Fibroblast of upper back skin (primary cell): ENCODE measurements at places on chromosomes 5 and 9.
A peak's percentile ranks its signal among the peaks of the same experiment; 100 is the strongest.

GRCh38 chr9:87119328-87119881 lies 172.1 kb upstream of the GAS1 start:
- DNase-seq = peak; percentile 94

GRCh38 chr9:94110821-94111252 lies 26.6 kb downstream of the PTPDC1 start:
- DNase-seq = peak; percentile 59

DNA sequence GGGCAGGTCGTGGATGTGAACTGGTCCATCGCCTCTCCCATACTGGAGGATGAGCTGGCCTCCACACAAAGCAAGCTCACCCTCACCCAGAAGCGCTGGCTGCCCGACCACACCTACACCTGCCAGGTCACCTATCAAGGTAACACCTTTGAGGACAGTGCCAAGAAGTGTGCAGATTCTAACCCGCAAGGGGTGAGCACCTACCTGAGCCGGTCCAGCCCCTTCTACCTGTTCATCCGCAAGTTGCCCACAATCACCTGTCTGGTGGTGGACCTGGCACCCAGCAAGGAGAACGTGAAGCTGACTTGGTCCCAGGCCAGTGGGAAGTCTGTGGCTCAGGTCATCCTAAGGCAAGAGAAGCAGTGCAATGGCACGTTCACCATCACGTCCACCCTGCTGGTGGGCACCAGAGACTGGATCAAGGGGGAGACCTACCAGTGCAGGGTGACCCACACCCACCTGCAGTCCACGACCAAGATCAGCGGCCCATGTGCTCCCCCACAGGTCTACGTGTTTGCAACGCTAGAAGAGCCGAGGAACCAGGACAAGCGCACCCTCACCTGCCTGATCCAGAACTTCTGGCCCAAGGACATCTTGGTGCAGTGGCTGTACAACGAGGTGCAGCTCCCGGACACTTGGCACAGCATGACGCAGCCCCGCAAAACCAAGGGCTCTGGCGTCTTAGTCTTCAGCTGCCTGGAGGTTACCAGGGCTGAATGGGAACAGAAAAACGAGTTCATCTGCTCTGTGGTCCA lies 71.3 kb downstream of the INSL6 start:
- no peak for DNase-seq

DNA sequence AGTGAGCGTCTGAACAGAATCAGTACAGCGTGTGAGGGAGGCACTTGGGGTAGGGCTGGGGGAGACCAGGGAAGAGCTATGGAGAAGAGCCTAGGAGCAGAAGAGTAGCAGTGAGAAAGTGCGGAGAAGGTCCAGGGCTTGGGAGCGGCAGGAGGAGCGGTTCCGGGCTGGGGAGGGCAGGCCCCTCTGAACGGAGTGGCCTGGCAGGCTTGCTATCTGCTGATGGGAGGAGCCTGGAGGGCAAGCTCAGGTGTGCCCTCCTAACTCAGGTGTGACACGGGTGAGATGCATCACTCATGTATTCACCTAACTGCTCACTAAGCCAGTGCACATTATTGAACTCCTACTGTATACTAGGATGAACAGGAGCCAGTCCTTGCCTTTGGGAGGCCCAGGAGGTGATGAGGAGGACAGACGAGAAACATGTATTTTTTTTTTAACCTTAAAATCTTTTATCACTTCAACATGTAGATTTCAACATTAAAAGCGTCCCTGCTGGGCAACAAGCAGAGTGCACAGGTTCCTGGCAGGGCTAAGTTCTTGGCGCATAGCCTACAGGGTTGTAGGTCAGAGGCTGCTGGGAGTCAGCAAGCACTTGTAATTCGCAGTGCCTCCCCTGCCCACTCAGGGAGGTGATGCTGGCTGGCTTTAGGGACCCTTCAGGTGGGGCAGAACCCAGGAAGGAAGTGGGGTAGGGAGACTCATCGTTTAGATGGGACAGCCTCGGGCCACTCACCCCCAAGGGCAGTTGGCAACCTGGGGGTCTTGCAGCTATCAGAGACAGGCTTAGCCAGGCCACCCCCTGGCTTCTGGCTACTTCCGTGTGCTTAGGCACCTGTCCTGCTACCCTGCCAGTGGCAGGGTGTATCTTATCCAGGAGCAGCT lies 55.5 kb downstream of the TMOD1 start:
- DNase-seq = no peak

DNA sequence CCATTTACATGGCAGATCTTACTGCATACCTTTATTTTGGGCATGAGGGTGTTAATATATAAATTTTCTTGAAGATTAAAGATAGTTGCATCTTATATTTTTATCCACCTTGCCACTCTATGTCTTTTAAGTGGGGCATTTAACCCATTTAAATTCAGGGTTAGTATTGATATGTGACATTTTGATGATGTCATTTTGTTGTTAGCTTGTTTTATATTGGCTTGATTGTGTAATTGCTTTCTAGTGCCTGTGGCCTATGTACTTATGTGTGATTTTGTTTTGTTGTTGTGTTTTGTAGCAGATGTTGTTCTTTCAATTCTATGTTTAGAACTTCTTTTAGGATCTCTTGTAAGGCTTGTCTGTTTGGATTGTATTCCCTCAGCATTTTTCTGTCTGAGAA lies 939.9 kb upstream of the CDH9 start:
- no peak for DNase-seq

DNA sequence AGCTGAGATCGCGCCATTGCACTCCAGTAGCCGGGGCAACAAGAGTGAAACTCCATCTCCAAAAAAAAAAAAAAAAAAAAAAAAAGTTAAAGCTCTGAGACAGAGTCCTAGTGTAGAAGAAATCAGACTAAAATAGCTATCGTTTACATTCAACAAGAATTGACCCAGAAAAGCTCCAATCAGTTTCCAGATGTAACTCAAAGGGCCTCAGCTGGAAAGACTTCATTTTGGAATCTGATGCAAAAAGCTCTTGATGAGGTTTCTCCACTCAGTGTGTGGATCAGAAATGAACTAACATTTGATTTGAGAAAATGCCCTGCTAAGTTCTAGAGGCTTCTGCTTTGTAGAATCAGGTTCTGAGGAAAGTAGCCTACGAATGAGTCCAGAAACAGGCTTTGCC lies 7.2 kb upstream of the C1QTNF2 start:
- DNase-seq = no peak

DNA sequence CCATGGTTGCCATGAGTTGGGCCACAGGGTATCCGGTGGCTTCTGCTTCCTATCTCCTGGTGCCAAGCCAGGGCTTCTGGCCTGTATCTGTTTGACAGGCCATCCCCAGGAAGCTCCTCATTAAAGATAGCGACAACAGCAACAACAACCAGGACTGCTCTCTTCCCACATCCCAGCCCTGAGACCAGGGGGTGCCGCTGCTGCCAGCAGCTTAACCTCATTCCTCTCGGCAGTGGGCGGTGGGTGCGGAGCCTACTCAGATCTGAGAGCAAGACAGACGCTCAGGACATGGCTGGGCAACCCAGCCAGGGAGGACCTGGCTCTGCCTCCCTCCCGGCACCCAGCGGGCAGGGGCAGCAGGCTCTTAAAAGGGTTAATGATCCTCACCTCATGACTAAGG lies 98.3 kb downstream of the PSD2 start:
- no peak for DNase-seq

DNA sequence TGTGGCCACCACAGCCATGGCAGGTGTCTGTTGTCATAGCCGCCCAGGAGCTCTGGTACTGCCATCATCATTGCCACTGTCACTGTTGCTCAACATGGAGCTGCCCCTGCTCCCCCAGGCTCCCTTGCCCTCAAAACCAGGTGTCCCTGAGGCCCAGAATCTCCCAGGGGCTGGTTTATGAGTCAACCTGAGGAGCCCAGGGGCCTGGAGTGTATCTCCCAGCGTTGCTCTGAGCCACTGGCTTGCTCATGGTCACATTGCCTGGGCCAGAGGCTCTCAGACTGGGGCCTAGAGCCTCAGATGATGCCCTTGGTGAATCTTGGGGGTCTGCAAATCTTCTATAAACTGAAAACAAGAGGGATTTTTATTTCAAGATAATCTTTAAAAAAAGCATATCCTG lies 24.7 kb upstream of the TBC1D2 start:
- DNase-seq = no peak

- DNase-seq = no peak
Measured at GRCh38 chr5:122173474-122174415, 44.4 kb downstream of the ZNF474 start.

DNA sequence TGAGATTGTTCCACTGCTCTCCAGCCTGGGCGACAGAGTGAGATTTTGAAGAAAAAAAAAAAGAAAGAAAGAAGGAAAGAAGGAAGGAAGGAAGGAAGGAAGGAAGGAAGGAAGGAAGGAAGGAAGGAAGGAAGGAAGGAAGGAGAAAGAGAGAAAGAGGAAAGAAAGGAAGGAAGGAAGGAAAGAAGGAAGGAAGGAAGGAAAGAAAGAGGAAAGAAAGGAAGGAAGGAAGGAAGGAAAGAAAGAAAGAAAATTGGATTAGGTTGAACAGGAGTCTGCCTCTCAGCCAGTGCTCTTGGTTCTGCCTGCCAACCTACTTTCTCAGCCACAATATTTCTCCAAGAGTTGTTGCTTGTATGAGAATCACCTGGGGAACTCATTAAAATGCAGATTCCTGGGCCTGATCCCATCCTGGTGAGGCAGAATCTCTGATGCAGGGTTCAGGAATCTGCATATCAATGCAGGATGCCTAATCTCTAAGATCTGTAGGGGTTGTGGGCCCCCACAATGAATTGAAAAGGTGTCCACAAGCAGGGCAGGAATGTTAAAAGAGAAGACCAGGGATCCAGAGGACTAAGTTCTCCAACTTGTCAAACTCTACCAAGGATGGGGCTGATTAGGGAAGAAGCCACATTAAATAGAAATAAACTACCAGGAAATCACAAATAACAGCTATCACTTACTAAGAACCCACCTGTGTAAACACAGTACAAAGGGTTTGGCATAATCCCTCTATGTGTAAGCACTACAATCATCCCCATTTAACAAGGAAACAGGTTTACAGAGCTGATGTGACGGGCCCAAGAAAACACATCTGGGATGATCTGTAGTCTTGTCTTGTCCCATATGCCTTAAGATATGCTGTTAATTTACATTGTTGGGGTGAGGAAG lies 23.4 kb upstream of the GALNT10 start:
- DNase-seq = no peak

- DNase-seq = no peak
Measured at GRCh38 chr5:178086266-178086665, 27.1 kb upstream of the N4BP3 start.

DNA sequence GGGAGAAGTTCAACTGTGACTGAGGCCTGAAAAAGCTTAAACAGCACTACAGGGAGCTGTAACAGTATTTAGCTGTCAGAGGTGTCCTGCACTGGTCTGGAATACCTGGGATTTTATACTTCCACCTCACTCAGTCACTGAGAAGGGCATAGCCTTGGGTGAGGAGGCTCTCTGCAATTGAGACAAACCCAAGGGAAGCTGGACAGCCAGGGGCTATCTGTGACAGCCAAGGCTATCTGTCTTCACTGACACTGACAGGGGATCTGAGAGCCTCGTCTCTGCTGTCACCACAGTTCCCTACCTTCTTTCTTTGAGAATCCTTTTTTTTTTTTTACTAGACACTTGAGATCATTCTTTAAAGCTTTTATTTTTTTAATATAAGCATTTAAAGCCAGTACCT lies 356.2 kb upstream of the CD180 start:
- no peak for DNase-seq

DNA sequence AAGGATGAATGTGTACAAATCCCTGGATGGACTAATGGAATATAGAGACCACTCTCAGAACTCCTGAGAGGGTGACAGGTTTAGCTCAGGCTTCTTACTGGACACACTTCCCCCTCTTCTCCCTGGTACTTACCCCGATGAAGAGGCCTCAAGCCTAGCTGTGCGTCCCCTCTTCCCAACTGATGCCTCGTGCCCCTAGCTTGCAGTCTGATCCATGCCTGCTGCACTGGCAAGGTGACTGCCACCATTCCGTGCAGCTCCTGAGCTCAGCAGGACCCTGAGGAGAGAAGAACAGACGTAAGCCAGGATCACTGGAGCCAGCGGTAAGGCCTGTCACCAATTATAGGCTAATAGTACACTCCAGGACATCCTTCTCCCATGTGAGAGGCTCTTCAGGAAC lies 5.5 kb upstream of the STOML2 start:
- DNase-seq = no peak

GRCh38 chr9:135468854-135469521 lies 10.6 kb upstream of the PPP1R26 start:
- DNase-seq = peak; percentile 48

DNA sequence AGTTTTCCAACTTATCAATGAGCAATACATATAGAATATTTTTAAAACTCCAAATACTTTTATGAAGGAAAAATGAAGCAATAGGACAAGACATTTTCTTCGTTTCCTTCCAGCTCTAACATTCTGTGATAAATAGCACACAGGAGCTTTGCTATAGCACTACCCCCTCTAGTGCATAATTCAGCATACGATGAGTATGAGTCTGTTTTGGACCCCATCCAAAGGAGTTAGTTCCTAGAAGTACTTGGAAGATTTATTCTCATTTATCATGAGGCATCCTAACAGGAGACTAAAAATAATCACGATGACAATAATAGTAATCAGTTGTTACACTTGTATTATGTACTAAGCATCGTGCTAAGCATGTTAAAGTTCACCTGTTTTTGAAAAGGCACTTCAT lies 1061.3 kb upstream of the DMAC1 start:
- DNase-seq = peak; percentile 91

GRCh38 chr9:79220251-79220650 lies 351.5 kb upstream of the TLE4 start:
- DNase-seq = peak; percentile 46

DNA sequence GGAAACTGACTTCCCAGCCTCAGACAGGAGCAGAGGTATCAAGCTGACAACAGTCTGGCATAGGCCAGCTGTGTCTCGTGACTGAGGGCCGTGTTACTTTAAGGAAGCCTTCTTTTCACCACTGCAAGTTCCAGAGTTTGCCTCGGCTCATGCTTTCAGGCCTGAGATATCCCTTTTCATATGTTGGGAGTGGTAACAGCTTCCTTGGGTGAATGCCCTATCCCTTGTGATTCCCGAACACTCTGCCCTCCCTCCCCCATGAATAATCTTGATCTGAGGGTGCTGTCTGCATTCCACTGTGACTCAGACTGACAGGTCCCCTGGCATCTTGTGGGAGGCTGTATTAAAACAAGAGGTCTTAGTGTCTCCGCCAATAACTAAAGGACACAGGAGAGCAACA lies 49.7 kb upstream of the ARL15 start:
- DNase-seq = peak; percentile 73

DNA sequence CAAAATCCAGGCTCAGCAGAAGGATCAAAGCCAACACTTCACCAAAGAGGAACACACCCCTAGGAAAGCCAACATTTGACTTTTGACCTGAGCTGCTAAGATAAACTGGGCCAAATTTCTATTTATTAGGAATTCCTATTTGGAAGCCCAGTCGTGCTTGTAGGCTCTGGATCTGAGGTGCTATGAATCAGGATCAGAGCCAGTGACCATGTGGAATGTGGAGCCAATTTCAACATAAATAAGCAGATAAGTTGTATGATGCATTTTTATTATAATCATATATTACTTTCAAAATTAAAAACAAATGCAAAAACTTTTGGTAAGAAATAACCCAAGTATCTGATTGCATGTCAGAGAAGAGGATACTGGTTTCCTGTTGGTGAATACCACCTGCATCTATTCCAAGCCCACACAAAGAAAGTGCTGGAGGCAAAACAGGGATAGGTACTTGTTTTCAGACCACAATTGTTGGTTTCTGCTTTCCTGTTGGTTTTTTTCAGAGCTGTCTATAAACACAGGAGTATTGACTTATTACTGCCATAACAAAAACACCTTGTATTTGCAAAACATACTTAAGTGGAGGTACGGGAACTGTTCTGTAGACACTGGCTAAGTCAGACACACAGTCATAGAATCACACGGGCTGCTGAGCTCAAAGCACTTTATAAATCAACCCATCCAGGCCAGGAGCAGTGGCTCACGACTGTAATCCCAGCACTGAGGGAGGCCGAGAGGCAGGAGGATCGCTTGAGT lies 52.8 kb downstream of the ARL15 start:
- peak; percentile 14 for DNase-seq
